Progenitor cell of endocrine pancreas (in vitro differentiated cells): ENCODE measurements at places on chromosomes 7 and 10.

GRCh38 chr10:14250496-14251076, 80.1 kb downstream of the FRMD4A start:
- DNase-seq: no peak

GRCh38 chr10:118568327-118568848, 27.1 kb downstream of the PRLHR start:
- peak; percentile 34 for DNase-seq

DNA sequence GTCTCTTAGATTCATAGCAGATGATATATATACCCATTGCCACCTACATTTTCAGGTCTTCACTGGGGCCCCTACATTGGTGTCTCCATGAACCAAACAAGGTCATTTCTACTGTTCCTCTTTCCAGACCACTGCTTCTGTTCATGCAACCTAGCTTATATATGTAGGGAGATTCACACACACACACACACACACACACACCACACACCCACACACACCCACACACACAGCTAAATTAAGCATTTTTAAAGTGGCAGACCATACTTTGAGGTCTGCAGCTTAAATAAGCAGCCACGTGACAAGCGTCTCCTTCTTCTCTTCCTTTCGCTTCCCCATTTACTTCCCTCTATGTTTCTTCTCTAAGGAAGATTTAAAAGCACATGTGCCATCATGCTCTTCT, 70.0 kb upstream of the CC2D2B start:
- no peak for DNase-seq

DNA sequence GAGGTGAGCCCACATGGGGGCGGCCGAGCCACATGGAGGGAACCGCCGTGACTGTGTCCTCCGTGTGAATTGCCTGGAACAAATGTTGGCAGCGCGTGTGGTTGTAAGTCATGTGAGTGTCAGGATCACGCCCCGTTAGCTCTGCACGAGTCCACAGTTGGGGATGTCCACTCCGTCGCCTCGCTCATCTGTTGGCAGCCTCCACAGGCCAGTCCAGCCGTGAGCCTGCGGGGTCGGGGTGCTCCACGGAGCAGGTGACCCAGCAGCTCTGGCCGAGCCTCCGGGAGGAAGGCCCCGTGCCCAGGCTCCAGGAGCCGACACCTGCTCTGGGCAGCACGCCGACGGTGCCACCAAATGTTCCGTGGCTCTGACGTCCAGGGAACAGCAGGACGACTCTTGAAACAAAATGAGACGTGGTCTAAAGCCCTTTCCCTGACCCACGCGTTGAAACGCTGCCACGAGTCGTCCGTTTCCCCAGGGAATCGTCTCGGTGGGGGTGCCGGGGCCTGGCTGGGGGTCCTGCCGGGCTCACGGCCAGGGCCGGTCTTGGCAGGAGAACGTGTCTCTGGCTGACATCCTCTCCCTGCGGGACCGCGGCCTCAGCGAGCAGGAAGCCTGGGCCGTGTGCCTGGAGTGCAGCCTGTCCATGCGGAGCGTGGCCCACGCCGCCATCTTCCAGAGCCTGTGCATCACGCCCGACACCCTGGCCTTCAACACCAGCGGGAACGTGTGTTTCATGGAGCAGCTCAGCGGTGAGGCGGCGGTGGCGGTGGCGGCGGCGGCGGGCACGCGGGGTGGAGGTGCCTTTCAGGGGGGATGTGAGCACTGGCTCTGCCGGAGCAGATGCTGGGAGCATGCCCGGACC, 7.0 kb downstream of the KNDC1 start:
- no peak for DNase-seq

DNA sequence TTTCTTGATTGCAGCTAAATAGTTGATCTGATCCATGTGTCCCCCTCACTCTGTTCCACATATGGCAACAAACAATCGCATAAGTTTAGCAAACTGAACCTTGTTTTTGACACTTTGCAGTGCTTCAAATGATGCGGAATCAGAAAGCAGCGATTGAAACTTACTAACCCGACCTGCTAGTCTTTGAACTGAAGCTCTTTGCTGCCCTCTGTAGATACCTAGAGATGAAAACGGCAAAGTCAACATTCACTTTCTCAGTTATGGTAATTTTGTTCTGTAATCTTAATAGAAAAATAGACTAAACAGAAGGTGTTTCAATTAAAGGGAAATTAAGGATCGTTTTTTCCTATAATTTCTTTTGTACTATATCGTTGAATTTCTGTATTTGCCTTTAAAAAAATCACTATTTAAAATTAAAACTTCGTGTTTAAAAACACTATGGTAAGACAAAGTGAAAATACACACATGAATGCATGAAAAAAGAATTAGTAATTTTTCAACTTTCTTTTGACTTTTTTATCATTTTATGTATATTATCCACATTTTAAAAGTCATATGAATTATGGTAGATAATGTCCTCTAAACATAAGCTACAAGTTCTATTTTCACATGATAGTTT, 276.5 kb downstream of the MAGI2 start:
- no peak for DNase-seq

DNA sequence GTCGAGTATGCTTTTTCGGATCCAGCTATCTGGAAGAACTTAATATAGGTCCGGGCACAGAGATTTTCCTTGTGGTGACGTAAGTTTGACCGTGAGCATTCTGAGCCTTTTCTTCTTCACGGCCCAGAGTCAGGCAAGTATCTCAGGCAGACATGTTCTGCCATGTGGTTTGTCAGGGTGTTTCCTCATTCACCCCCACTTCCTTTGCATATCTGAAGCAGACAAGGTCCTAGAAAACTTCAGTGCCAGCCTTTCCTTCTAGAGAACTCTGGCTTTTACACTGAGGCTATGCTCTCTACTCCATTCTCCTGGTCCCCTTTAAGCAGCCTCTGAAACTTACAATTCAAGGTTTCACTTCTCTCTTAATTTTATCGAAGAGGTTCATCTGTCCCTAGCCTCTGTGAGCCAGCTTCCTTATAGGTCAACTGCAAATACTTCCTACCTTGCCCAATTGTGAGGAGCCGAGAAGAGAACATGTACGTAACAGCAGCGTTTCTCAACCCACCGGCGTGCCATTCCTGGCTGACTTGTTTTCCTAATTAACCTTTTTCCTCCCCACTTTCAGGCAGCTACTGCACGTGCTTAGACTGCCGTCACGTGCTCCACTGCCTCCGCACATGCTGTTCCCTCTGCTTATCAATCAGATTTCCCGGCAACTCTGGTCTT, 47.3 kb downstream of the CDCA7L start:
- DNase-seq: no peak

- no peak for DNase-seq
Observed at GRCh38 chr10:129626796-129627435, 159.9 kb downstream of the MGMT start.

DNA sequence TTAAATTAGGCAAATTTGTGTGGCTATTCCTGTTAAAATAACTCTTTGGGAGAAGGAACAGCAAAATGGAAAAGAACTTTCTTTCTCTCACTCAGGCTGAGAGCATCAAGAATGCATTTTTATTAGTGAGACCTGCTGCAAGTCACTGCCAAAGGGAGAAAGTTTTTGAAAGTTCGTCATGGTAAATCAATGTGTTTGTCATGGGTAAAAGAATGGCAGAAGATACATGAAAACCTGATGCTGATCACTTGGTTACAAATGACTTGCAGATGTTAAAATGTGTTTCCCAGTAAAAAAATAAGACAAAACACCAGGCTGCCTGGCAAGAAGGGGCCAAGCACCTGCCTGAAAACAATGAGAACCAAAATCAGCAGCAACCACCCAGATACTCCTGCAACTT, 484.7 kb upstream of the NRP1 start:
- no peak for DNase-seq

DNA sequence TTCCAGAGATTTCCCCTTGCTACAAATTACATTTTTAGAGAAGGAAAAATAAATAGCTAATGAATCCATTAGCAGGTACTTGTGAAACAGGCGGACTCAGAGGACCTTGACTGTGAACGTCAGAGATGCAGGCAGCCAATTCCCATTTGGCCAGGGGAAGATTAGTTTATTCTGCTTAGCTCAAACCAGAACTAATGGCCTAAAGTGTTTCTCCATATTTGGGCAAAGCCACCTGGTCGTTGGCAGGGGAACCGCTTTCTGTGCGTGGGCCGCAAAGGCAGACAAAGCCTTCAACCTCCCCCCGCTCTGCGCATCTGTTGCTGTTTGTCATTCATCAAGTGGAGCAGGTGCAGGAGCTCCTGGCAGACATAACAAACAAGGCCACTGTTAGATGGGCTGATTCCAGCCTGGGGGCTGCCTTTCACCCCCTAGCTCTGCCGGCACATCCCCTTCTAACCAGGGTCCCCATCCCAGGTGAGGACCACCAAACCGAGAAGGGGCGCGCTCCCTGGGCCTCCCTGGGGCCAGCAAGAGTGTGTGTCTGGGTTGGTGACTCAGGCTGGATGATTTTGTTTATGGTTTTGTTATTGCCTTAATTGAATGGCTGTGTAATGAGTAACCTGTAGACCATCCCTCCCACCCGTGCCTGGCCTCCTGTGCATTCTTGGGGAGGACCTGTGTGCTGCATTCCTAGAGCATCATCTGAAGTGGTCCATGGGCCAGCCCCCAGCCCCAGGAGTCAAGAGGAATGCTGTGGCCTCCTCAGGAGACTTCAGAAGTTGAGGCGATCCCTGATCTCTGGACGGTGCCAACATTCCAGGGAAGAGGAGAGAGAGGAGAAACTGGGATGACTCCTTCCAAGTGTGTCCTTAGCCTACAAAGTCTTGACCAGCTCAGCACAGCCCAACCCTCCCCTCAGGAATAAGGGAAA, 14.5 kb upstream of the CPA1 start:
- peak; percentile 35 for DNase-seq

DNA sequence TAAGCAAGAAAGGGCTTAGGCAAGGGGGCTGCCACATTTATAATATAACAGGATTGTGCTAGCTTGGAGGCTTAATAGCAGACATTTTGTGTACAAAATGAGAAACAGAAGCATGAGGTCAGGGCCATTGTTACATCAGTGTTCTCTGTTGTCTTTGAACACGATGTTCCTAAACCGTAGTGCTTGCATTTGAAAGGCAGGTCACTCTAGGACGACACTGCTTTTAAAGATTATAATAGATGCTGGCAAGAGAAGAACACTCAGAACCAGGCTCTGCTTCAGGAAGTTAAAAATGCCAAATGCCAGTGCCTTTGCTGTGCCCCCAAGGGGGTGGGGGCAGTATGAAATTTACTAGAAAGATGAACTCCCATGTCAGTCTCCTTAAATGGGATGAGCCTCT, 91.1 kb downstream of the SORCS3 start:
- no peak for DNase-seq

DNA sequence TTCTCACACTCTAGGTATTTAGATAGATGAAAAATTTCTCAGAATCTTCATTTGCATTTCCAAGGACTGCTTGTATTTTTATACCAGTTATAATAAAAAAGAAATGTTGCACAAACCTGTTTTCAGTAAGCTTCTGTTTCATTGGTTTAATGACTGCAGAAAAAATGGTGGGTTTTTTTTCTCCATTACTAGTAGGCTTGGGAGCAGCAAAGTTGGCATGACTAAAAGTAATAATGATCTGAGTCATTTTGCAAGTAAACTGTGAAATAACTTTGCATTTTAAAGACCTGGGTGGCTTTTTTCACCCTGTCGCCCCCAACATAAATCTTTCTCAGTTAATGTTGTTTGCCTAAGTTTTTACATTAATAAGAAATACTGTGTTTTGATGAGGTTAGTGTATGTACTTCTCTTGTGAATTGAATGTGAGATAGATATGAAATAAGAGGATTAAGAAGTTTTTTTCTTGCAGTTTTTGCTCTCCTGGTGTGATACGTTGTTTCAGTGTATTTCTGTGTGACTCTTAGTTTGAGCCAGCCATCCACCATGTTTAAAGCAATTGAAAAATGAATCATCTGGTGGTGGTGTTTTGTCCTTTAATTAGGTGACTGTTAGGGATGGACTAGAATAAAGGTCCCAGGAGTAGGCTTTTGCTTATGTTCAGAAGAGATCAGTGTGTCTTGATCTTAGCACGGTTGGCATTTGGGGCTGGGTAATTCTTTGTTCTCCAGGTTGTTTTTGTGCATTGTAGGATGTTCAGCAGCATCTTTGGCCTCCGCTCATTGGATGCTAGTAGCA, 1.8 kb downstream of the GNAI1 start:
- no peak for DNase-seq

DNA sequence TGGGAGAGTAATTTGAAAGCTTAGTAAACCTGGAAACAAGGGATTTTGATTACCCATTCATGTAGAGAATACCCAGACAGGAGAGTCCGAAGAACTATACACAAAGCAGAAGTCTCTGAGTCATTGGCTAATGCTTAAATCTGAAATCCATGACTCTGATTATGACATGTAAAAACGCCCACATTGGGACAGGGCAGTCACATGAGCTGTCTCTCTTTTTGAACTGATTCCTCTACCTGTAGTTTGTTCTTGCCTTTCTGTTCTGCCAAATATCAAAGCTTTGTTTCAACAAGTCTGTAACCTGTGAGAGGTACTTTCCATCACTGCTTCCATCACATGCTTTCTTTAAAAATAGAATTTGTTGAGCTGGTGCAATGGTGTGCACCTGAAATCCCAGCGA, 4.3 kb upstream of the GPNMB start:
- no peak for DNase-seq

GRCh38 chr7:12716134-12716681, 28.8 kb downstream of the ARL4A start:
- no peak for DNase-seq

- DNase-seq: no peak
Observed at GRCh38 chr7:117034851-117035464, 81.7 kb downstream of the ST7 start.

DNA sequence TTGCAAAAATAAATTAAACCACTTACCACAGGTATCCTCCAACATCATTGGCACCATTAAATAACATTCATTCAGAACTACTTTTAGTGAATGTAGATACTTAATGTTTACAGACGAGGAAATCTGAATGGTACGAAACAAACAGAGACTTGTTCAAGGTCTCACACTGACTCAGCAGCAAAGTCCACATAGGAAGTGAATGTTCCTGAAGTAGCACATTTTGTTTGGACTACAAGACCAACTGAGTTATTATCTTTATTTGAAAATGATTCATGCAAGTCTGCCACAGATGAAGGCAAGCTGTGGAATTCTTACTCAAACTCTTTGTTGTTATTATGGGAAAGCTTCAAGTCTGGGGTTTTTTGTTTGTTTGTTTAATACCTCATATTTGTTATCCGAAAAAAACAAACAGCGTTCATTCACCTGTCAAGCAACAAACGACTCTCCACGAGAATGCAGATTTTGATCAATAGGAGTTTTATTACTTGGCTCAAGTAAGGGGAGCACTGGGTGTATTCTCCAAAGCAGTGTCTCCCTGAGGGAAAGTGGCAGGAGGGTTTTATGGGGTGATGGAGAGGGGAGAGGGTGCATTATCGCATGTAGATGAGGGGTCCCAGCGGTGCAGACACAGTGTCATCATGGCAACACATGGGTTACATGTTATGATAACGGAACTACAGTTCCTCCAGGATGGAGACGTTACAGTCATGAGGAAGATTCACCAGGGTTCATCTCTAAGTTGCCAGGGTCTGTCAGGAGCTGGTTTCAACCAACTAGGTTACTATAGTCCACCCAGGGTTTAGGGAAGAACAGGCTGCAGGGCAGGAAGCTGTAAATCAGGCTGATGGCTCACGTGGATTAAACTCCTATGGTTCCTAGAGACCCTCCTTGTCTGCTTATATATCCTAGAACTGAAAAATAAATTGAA, 147.7 kb upstream of the AKR1E2 start:
- no peak for DNase-seq
